ENCODE measurements at places on chromosomes 1 and 21.

DNA sequence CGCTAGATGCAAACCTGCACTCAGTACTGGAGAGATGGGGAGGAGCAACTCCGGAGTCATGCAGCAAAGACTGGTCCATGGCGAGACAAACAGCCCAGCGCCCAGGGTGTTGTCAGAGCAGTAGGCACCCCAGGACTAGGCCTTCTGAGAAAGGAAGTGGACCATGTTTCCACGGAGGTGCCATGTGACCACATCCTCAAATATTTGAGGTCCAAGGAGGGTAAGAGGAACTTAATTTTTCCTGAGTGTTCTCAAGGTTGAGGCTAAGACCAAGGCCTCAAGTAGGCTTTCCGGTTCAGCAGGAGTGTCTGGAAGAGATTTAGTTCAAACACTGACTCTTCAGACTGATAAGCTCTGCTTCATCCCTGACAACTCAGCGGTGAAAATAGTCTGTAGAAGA is 186.2 kb downstream of the RHOU start:
- peak; percentile 67 for DNase-seq

DNA sequence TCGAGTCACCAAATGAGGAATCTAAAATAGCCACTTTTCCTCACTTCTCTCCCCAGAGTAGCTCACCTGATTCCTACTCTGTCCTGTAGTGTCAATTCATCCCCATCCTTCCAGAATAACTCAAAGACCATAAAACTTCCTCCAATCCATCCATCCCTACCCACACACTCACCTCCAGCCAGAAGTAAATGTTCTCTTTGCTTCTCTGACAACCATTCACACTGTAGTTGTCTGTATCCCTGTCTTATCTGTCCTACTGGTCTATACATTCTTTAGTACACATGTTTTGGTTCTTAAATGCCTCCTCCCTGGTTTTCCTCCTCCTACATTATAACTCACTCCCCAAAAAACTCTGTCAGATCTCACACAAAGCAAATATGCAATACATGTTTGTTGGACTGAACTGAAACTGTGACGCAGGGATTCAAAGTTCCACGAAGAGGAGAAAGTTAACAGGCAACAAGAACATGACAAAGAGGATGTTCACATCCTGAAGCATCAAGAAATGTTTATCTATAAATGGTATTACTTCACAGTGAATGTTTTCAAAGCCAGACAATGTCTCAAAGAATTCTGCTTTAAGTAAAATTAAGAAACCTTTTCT is 11.0 kb downstream of the TP53BP2 start:
- DNase-seq, result no peak

- no peak for DNase-seq
Observed at GRCh38 chr1:27536767-27537166, 46.8 kb upstream of the WASF2 start.

GRCh38 chr1:161209790-161210409 is 5.2 kb upstream of the FCER1G start:
- peak; percentile 74 for DNase-seq

DNA sequence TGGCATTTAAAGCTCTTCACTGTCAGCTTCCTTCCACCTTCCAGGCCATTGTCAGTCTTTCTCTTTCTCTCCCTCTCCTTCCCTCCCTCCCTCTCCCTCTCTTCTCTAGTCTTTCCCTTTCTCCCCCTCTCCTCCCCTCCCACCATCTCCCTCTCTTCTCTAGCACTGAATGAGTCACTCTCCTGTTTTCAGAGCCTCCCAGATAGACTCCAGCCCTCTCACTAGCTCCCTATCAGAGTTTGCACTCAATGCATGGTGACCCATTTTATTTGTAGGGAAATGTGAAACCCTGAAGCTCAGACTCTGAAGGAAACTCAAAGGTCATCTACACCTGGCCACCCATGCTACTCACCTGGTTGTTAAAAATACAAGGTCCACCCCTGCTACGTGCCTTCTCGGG is 4.4 kb upstream of the MATN1 start:
- no peak for DNase-seq

GRCh38 chr1:241275226-241275625 is 81.8 kb downstream of the RGS7 start:
- no peak for DNase-seq

DNA sequence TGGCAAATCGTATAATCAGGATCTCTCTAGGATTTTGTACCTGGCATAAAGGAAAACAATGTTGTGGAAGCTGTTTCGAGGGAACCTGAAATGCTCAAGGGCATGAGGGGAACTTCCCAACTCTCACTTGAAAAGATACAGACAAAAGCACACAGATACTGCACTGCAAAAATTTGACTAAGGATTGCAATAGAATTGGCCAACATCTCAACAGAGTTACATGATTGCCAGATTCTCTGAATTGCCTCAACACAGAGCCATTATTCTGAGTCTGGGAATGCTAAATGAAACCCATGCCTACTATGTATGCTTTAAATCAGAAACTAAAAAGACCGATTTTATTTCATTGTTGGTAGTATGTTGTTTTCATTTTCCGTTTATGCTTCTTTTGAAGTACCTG is 16.0 kb downstream of the KRTAP19-8 start:
- DNase-seq, result no peak

GRCh38 chr1:55358581-55358980 is 143.4 kb upstream of the USP24 start:
- no peak for DNase-seq

GRCh38 chr1:107477233-107477632 is 336.4 kb downstream of the NTNG1 start:
- no peak for DNase-seq

- DNase-seq, result no peak
Observed at GRCh38 chr1:213733705-213734104, 254.1 kb upstream of the PROX1 start.

GRCh38 chr1:117104986-117105385 is 16.6 kb downstream of the TRIM45 start:
- DNase-seq, result no peak

DNA sequence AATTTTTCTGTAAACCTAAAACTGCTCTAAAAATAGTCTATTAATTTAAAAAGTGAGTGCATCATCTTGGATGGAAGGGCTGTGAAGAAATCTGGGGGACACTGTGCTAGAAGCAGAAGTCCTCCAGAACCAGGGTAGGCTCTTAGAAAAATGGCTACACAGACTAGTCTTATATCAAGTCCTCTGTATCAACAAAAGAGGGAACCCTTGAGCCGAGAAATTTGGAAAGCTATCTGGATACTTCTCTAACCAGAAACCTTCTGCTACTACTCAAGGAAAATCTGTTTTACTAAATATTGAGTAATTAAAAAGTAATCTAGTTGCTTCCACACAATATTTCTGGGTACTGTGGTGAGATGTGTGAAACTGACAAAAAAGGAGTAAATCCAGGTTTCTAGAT is 92.1 kb downstream of the WDR3 start:
- DNase-seq, result no peak

GRCh38 chr1:17922833-17923232 is 167.7 kb downstream of the ACTL8 start:
- peak; percentile 4 for DNase-seq

DNA sequence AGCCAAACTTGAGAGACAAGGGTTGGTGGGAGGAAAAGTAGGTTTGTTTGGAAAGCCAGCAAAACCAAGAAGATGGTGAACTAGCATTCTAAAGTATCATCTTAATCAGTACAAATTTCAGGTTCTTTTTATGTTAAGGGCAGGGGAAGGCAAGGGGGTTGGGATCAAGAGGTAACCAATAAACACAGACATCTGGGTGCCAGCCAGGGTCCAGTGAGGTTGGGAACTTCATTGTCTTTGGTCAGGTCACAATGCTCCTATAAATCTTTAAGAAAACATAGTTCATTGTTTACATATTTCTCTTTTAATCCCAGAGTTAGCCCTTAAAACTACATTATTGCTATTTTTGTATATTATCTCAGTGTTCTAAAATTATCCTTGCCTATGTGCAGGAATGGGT is 126.2 kb upstream of the NR5A2 start:
- no peak for DNase-seq

- no peak for DNase-seq
Observed at GRCh38 chr1:50667272-50667671, 244.0 kb upstream of the DMRTA2 start.

DNA sequence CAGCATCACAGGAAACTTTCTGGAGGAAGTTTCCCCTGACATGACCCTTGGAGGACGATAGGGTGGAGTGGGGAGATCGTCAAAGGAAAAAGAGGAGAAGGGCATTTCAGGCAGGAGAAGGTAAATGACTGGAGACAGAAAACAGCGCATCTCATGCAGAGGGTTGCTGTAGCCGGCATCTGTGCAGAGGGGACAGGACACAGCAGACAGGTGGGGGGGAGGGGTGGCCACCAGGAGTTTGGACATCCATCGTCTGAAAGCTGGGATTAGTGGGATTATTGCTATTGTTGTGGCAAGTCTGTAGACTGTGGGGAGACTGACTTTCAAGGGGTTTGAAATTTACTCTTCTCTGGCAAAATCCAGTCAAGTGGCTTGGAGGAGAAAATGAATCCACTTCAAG is 463.9 kb downstream of the OMA1 start:
- no peak for DNase-seq

- DNase-seq, result no peak
Observed at GRCh38 chr1:62487956-62488355, 51.1 kb downstream of the USP1 start.

DNA sequence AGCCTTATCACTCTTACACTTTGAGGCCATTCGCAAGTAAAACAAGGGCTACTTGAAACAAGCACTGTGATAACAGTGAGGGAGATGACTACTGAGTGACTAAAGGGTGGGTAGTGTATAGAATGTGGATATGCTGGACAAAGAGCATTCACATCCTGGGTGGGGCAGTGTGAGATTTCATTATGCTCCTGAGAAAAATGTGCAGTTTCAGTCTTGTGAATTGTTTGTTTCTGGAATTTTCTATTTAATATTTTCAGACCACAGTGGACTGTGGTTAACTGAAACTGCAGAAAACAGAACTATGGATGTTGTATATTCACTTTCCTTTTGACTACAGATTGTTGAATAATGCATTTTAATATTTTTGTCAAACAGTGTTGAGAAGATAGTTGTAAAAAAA is 25.1 kb upstream of the B3GALT2 start:
- no peak for DNase-seq

DNA sequence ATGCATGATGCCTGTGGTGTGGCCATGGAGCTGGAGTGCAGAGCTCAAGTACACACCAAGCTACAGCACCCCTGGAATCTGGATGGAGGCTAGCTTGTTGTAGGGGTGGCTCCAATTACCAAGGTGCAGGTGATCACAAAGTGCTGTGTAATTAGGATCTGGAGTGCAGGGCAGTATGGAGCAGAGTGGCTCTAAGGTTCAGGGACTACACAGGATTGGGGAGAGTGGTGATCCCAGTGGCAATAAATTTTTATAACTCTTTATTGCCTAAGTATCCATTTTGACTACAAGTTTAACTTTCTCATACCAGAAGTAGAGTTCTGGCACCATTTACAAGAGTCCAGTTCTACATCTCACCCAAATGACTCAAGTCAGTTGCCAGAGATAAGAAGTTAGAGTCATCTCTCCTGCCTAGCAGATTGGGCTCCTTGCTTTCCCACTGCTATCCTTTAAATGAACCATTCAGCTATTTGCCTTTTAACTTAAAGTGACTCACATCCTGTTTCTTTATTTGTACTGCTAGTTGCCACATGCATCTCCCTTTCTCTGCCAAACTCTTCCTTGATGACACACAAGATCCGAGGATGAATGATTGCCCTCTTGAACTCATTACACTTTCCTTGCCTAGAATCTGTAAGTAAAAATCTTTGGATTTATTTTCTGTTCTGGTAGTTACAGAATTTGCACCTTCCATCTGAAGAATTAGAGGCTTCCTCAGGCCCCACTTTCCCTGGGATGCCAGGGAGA is 427.2 kb downstream of the KCNT2 start:
- peak; percentile 73 for DNase-seq

GRCh38 chr1:42748021-42748420 is 8.0 kb upstream of the CLDN19 start:
- DNase-seq, result no peak

- no peak for DNase-seq
Observed at GRCh38 chr1:118381197-118381869, 196.3 kb upstream of the SPAG17 start.

DNA sequence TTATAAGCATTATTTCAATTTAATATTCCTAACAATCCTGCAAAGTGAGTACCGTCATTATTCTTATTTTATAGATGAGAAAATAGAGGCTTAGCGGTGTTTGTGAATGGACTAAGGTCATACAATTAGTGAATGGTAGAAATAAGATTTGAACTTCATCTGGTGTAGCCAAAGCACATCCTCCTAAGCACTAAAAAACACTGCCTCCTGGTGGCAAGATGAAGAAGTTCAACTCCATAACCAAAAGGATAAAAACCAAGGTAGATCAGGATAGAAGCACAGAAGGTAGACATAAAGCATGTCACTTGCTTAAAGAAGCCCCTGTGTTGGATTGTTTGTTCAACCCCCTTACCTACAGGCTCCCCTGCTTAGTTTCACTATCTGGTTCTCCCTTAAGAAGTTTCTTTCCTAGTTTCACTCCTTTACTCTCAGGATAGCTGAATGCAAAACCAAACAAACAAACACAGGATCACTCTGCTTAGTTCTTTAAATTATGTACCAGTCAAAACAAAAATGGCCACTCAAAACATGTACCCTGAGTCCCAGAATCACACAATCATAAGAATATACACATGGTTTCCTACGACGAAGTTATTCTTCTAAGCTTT is 12.7 kb upstream of the AIM2 start:
- peak; percentile 25 for DNase-seq

GRCh38 chr1:25217598-25218232 is 14.6 kb downstream of the SYF2 start:
- no peak for DNase-seq

DNA sequence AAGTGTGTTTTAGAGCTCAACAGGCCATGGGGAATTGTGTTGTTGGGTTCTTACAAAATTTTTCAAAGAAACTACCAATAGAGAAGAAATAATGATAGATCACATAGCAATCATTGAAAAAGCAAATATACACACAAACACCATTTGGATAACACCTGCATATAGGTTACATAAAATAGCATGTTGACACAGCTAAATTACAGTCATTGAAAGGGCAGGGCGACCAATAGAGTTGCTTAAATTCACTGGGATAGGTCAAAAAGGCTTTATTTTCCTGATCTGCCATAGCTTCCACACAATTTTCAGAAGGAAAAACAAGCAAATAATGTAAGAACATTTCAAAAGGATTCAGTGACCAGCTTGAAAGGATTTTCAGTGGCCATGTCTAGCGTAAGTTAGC is 57.9 kb upstream of the FGGY start:
- DNase-seq, result no peak

GRCh38 chr1:22662318-22662717 is 9.3 kb downstream of the C1QB start:
- DNase-seq, result no peak

- no peak for DNase-seq
Observed at GRCh38 chr1:203207751-203208150, 21.2 kb upstream of the CHI3L1 start.

GRCh38 chr1:48206371-48206770 is 16.1 kb upstream of the SLC5A9 start:
- no peak for DNase-seq

- DNase-seq, result no peak
Observed at GRCh38 chr1:239126884-239127283, 259.5 kb upstream of the CHRM3 start.

- DNase-seq, result no peak
Observed at GRCh38 chr1:53172426-53173128, 24.0 kb upstream of the CPT2 start.

All from Kasumi-1 (cell line).